CD4-positive, alpha-beta T cell treated with Interleukin-1 beta for 1 hour (primary cell): ENCODE measurements at places on chromosomes 4 and X.

GRCh38 chrX:133897593-133898163 is 87.7 kb downstream of the GPC3 start:
- no peak for DNase-seq

DNA sequence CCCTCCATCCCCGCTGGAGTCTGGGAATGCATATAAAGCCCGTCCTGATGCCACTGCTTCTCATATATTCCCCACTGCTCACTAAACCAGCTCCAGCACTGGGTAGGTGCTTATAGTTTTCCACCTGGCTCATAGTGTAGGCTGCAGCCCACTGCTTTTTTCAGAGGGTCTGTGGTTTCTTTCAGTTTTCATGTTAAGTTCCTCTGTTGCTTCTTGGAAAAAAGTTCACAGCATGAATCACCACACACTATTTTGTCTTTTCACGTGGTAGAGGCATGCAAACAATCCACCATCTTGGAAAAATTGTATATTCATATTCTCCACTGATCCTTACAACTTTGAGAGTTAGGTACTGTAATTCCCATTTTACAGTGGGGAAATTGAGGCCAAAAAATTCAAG is 39.4 kb downstream of the DCLK2 start:
- DNase-seq, result no peak

GRCh38 chr4:186920483-186920882 is 196.8 kb upstream of the FAT1 start:
- DNase-seq, result no peak

DNA sequence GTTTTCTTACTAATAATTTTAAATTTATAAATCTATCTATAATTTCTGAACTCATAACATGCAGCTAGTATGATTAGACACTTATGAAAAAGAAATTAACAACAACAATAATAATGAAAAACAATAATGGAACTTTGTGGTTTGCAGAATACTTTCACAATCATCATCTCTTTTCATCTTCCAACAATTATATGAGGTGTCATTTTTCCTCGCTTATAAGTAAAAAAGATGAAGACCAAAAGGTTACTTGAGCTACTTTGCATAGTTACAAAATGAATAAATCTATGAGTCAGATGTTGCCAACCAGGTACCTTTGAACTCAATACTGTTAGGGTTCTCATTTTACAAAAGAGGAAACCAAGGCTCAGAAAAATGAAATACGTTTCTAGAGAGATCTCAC is 98.5 kb upstream of the ELOVL6 start:
- no peak for DNase-seq

DNA sequence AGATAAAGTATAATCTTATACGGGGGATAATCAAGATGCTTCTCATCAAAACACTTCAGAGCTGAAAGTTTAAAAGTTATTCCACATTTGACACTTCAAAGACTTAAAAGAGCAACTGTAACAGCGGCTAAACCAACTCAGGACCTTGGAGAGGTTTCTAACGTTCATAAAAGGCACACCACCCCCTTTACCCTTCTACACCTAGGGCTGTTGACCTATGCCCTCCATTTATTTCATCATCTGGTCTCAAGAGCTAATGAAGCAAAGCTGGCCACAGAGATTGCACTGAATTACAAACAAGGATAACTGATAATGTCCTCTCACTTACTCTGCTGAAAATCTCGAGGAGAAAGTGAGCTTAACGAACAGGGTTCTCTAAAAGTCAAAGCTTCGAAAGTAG is 1.1 kb upstream of the RPS6KA6 start:
- no peak for DNase-seq

GRCh38 chr4:1058997-1059665 is 47.7 kb downstream of the FGFRL1 start:
- no peak for DNase-seq

GRCh38 chr4:183637461-183637860 is 21.5 kb downstream of the RWDD4 start:
- DNase-seq, result no peak

DNA sequence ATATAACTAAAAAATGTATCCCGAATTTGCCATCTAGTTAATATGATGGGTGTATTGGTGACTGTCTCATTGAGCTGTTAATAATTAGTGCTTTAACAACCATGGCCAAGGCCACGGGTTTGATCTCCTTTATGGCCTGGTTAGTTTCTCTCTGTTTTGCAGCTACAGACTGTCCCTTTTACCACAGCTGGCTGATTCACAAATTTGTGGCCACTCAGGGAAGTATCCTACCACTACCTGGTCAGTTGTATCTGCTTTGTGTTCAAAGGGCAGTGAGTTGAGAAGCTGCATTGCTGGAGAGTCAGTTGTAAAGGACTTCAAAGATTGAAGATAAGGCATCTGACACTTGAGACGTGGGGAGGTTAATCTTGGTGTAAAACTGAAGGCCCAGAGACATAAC is 219.1 kb upstream of the BMP3 start:
- no peak for DNase-seq

DNA sequence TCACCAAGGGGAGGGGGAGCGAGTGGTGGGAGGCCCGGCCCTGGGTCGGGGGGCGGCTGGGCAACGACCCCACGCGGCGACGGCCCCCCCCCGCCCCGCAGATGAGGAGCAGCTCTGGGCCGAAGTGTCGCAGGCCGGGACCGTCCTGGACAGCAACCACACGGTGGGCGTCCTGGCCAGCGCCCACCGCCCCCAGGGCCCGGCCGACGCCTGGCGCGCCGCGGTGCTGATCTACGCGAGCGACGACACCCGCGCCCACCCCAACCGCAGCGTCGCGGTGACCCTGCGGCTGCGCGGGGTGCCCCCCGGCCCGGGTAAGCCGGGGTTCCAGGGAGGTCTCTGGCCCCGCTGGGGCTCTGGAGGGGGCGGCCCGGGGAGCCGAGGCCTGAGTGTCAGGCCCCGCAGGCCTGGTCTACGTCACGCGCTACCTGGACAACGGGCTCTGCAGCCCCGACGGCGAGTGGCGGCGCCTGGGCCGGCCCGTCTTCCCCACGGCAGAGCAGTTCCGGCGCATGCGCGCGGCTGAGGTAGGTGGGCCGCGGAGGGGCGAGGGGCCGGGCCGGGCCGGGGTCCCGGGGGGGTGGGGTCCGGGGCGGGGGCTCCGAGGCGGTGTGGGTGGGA is 8.7 kb upstream of the FGFRL1 start:
- no peak for DNase-seq

DNA sequence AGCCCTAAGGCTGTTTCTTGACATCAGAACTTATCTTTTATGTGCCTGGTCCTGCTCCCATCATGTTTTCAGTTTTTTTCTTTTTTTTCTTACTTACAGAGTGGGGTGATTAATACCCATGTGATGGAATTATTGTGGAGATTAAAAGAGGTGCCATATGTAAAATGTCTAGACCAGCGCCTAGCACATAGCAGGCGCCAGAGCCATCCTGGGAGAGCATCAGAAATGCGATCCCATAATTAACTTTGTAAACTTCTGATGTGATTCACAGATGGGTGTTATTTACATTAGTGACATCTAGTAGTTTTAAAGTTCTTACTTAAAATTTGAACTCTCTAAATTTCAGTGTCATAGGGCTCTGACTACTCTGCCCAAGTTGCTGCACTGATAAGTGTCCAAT is 66.2 kb upstream of the PGRMC2 start:
- DNase-seq, result no peak

DNA sequence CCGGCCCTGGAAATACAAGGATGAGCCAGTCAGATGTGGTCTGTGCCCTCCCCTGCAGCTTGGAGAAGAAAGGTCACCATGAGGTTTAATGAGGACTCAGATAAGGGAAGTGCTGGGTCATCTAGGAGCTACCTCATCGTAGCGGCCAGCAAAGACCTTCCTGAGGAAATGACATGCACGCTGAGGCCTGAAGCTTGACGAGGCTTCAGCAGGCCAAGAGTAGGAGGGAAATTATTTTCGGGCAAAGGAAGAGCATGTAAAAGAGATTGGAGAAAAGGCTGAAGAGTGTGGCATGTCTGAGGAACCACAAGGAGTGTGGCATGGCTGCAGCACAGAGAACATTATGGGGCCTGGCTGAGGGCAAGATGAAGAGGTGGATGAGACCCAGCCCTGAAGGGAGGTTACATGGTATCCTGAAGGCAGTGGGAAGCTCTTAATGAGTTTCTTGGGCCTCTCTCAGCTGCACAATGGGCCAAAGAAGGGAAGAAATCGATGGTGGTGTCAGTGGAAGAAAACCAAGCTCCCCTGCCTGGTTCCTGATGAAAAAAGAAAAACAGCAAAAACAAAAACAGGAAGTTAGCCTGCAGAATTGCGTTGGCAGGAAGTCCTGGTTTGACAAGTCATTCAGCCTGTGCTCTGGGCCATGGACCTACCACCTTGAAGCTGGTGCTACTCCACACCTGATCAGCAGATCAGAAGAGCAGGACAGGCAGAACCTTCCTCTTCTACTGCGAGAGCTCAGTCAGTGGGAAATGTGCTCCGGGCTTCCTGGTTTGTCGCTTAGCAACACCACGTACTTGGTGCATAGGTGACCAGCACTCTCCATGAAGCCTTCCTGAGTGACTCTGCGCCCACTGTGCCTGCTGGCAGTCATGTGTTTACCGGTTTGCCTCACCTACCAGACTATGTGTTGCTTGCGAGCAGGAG is 134.5 kb upstream of the KLF3 start:
- DNase-seq, result peak; percentile 70

- DNase-seq, result no peak
Measured at GRCh38 chr4:139892973-139893736, 227.5 kb downstream of the MGST2 start.

DNA sequence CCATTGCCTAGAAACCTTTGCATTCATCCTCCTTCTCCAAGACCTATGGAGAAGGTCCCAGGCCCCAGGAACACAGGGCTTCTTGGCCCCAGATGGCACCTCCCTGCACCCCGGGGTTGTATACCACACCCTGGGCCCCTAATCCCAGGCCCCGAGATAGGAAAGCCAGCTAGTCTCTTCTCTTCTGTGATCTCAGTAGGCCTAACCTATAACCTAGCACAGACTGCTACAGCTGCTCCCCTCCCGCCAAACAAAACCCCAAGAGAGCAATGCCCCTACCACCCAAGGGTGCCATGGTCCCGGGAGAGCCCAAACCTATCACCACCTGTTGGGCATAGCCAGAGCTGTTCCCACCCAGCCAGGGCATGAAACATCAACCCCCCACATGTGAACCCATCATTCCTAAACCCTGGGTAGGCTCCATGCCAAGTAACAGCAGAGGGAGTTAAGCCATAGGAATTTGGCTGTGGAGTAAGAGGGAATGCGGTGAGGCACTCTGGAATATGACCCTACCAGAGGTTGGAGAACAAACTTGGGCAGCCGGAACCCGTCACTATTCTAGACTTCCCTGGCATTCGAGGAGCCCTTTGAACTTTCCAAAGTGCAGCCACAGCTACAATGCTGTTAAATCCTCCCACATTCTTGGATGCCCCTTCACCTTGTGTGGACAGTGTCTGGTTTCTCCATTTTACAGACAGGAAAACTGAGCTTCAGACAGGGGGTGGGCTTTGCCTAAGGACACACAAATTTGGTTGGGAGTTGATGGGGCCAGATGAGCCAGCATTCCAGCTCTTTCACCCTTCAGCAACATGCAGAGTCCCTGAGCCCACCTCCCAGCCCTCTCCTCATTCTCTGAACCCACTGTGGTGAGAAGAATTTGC is 10.9 kb upstream of the SASH3 start:
- no peak for DNase-seq

GRCh38 chr4:152935143-152935542 is 980 bp upstream of the FHDC1 start:
- DNase-seq, result no peak

GRCh38 chrX:131066237-131066636 is 8.1 kb downstream of the ARHGAP36 start:
- DNase-seq, result no peak

- no peak for DNase-seq
Measured at GRCh38 chr4:70392057-70392776, 5.5 kb upstream of the OPRPN start.

DNA sequence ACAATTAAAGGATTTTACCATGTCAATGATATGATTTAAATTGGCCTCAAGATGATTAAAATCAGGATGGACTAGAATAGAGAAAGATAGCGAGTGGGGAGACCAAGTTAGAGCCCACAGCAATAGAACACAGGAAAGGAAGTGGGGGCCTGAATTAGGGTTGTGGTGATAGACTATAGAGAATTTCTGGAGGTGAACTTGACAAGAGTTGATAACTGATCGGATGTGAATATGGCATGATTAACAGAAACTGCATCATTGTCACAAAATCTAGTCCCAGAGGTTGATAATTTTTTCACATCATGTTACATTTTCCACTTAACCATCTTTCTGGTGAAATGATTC is 26.3 kb upstream of the TRPC3 start:
- DNase-seq, result no peak

DNA sequence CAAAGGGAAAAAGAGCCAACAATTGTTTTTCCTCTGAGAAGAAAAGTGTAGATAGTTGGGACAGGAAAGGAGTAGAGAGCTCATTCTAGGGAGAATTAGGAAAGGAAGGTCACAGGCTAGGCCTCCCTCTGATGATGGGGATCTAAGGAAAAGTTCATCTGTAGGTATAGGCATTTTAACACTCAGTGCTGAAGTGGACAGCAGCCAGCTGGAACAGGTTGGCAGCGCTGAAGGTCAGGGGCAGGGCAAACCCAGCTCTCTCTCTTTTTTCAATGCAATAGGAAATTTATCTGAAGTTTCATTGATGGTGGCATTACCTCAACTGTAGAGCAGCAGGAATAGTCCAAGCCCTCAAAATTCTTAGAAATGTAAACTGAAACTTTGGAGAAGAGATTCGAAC is 98.5 kb upstream of the ETNPPL start:
- no peak for DNase-seq

- no peak for DNase-seq
Measured at GRCh38 chrX:29555465-29556091, 659.8 kb upstream of the MAGEB2 start.

- peak; percentile 42 for DNase-seq
Measured at GRCh38 chrX:22135994-22136684, 104.0 kb downstream of the PHEX start.

GRCh38 chrX:118100091-118100490 is 16.5 kb downstream of the KLHL13 start:
- no peak for DNase-seq

- DNase-seq, result no peak
Measured at GRCh38 chr4:25800245-25800644, 62.5 kb downstream of the SEL1L3 start.

DNA sequence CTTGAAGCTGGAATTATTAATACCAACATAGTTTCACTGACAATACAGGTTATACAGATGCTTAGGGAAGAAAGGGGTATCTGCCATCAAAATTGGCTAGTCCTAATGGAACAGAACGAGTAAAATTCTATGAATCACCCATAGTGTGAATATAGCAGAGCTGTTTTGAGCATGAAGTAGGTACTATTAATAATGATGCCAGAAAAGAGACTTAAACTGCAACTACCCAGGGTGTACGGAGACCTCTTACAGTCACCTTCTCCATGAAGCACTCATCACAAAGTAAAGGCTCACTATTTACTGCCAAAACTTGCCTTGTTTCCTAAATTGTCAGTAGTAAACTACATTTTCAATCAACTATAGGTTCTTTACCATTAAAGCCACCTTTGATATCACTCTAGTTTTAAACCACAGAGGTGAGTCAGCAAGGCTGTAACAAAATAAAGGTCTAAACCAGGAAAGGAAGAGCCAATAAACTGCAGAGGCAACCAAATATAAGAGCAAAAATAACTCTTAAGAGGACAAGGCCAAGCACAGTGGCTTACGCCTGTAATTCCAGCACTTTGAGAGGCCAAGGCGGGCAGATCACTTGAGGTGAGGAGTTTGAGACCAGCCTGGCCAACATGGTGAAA is 114.4 kb downstream of the FRYL start:
- DNase-seq, result no peak
